Activated naive CD8-positive, alpha-beta T cell treated with anti-CD3 and anti-CD28 coated beads for 36 hours (primary cell): ENCODE measurements at places on chromosomes 6 and 20. TPM values are rescaled to one million over a fixed set of nuclear protein-coding genes. Genes with fewer than 3 reads are reported as not detected.

GRCh38 chr6:67717281-67717680, 917.8 kb upstream of the ADGRB3 start:
- no peak overlapping the region for H3K27ac ChIP-seq
- no peak for DNase-seq
- H3K27me3 ChIP-seq = no peaks in the 10 kb centered on the region
- H3K4me1 ChIP-seq = no peaks in the 10 kb centered on the region
- no peaks in the 10 kb centered on the region for H3K36me3 ChIP-seq

The MYBL2 gene
- total RNA-seq = 139 TPM

The TINAG gene
- total RNA-seq = not detected

The CRYBG1 gene
- 20.4 TPM for total RNA-seq

DNA sequence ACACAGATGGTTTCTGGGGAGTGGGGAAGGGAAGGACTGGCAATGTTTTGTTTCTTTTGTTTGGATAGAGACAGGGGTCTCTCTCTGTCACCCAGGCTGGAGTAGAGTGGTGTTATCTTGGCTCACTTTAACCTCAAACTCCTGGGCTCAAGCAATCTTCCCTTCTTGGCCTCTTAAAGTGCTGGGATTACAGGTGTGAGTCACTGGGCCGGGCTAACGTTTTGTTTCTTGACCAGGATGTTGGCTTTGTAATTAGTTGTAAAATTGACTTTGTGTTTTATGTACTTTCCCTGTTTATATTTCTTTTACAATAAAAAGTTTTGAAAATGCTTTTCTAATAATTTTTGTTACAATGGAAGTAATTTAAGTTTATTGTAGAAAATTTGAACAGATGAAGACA, 10.9 kb downstream of the SPATS1 start:
- DNase-seq = no peak
- no peak overlapping the region for H3K4me3 ChIP-seq
- no peak overlapping the region for H3K27ac ChIP-seq
- H3K4me1 ChIP-seq = no peaks in the 10 kb centered on the region
- peaks cover 9% of the 10 kb centered on the region for H3K27me3 ChIP-seq

GRCh38 chr20:1618954-1619540, 762 bp downstream of the SIRPB1 start:
- peaks cover 64% of the 10 kb centered on the region for H3K36me3 ChIP-seq
- H3K27ac ChIP-seq = peak overlapping the region; percentile 81
- no peaks in the 10 kb centered on the region for H3K27me3 ChIP-seq
- peaks cover 58% of the 10 kb centered on the region for H3K4me1 ChIP-seq

- DNase-seq = peak; percentile 45
- H3K4me3 ChIP-seq = peak overlapping the region; percentile 84
- peaks cover 15% of the 10 kb centered on the region for H3K27me3 ChIP-seq
- H3K27ac ChIP-seq = peak overlapping the region; percentile 73
- H3K4me1 ChIP-seq = peaks cover 41% of the 10 kb centered on the region
Observed at GRCh38 chr6:26311385-26312095, 53.5 kb upstream of the BTN3A2 start.

DNA sequence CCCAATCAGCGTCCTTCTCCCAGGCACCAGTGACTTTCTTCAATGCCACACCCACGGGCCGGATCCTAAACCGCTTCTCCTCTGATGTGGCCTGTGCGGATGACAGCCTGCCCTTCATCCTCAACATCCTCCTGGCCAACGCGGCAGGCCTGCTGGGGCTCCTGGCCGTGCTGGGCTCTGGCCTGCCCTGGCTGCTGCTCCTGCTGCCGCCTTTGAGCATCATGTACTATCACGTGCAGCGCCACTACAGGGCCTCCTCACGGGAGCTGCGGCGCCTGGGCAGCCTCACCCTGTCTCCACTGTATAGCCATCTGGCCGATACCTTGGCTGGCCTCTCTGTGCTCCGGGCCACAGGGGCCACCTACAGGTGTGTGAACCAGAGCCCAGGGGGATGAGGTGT, 9.8 kb downstream of the DLK2 start:
- no peak overlapping the region for H3K4me3 ChIP-seq
- H3K36me3 ChIP-seq = peaks cover 2% of the 10 kb centered on the region
- H3K27ac ChIP-seq = no peak overlapping the region
- DNase-seq = no peak
- H3K4me1 ChIP-seq = no peaks in the 10 kb centered on the region

The SEMG1 gene
- total RNA-seq = not detected

DNA sequence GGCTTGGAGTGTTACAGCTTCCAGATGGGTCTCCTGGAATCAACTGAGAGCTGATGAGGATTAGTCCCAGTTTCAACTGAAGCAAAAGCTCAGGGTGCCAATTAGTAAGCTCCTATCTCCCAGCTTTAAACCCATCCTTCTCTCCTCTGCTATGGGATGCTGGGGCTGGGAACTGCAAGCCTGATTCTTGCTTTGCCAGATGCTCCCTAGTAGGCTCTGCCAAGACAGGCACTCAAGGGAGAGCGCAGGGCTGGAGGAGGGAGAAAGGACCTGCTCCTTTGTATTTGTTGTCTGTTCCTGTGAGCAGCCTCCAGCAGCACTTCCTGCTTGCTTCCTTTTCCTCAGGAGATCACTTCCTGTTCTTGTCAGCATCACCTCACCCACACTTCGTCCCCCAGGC, 309.7 kb downstream of the KIF16B start:
- H3K4me1 ChIP-seq = no peaks in the 10 kb centered on the region
- no peak overlapping the region for H3K4me3 ChIP-seq
- H3K27ac ChIP-seq = peak overlapping the region; percentile 15

- no peaks in the 10 kb centered on the region for H3K4me1 ChIP-seq
- DNase-seq = no peak
- no peaks in the 10 kb centered on the region for H3K36me3 ChIP-seq
- no peak overlapping the region for H3K27ac ChIP-seq
- no peak overlapping the region for H3K4me3 ChIP-seq
- H3K27me3 ChIP-seq = peaks cover 48% of the 10 kb centered on the region
Observed at GRCh38 chr6:98787435-98787834, 46.9 kb upstream of the POU3F2 start.

GRCh38 chr6:14109411-14109826, 8.2 kb upstream of the CD83 start:
- H3K4me3 ChIP-seq = peak overlapping the region; percentile 68
- H3K27ac ChIP-seq = peak overlapping the region; percentile 86
- H3K36me3 ChIP-seq = peaks cover 8% of the 10 kb centered on the region

The SCGN gene
- not detected for total RNA-seq

GRCh38 chr20:24321973-24322372, 147.5 kb upstream of the SYNDIG1 start:
- H3K4me3 ChIP-seq = no peak overlapping the region
- DNase-seq = no peak
- peaks cover 11% of the 10 kb centered on the region for H3K4me1 ChIP-seq
- no peaks in the 10 kb centered on the region for H3K36me3 ChIP-seq
- H3K27ac ChIP-seq = no peak overlapping the region
- H3K27me3 ChIP-seq = no peaks in the 10 kb centered on the region

The PI16 gene
- 0.39 TPM for total RNA-seq

The VGLL2 gene
- total RNA-seq = not detected

- no peak overlapping the region for H3K4me3 ChIP-seq
- H3K27ac ChIP-seq = no peak overlapping the region
Observed at GRCh38 chr20:10653599-10654249, 20.1 kb downstream of the JAG1 start.

GRCh38 chr6:11128608-11129007, 17.1 kb upstream of the ERVFRD-1 start:
- no peak overlapping the region for H3K4me3 ChIP-seq
- DNase-seq = no peak

GRCh38 chr6:24051942-24052589, 73.9 kb upstream of the NRSN1 start:
- peaks cover 9% of the 10 kb centered on the region for H3K27me3 ChIP-seq
- no peak for DNase-seq
- no peak overlapping the region for H3K4me3 ChIP-seq
- no peak overlapping the region for H3K27ac ChIP-seq
- no peaks in the 10 kb centered on the region for H3K36me3 ChIP-seq

The ANGPT4 gene
- total RNA-seq = not detected
